NCI-H345 (cell line): ENCODE measurements at places on chromosomes 13 and 19.

GRCh38 chr19:32652894-32653598, 21.9 kb downstream of the ANKRD27 start:
- peak; percentile 29 for DNase-seq

GRCh38 chr13:38914070-38914469, 76.6 kb downstream of the STOML3 start:
- no peak for DNase-seq

DNA sequence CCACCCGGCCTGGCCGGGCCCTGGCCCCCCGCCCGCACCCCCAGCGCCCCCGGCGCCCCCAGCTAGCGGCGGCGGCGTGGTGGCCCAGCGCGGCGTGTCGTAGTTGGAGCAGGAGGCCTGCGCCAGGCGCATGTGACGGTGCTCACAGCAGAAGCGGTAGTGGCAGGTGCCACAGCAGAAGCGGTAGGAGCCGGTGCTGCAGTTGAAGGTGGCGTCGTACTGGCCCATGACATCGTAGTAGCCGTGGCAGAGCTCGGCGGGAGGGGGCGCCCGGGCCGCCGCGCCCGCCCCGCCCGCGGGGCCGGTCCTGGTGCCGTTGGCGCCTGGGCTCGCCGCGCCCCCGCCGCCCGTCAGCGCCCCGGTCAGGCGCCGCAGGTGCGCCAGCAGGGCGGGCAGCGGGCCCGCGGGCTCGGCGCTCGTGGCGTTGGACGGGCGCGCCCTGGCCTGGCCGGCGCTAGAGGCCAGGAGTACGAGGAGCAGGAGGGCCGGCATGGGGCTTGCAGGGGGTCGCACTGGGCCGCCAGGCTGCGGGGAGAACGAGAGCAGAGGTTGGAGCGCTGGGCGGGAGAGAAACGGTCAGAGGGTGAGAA, 633 bp downstream of the SHISA7 start:
- no peak for DNase-seq

DNA sequence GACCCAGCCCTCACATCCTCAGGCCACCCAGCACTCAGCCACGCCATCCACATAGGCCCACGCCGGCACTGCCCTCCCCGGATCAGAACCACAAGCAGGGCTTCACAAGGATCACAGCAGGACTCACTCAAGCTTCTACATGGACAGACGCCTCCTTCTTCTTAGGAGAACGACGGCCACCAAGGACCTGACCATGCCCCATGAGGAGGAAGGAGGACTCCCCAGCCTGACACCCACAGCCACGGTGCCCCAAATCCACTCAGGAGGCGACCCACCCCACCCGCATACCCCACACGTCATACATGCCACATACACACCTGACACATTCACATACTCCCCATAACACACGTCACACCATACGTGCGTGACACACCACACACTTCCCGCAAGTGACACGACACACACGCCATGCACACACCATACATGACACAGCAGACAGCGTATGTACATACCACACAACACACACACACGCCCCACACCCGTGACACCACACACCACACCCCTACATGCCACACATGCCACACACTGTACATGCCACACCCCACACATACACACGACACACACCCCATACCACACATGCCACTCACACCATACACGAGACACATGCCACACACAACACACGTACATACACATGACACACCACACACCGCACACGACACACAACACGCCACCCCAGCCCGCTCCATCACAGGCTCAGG, 50.4 kb downstream of the MLLT1 start:
- DNase-seq = no peak

DNA sequence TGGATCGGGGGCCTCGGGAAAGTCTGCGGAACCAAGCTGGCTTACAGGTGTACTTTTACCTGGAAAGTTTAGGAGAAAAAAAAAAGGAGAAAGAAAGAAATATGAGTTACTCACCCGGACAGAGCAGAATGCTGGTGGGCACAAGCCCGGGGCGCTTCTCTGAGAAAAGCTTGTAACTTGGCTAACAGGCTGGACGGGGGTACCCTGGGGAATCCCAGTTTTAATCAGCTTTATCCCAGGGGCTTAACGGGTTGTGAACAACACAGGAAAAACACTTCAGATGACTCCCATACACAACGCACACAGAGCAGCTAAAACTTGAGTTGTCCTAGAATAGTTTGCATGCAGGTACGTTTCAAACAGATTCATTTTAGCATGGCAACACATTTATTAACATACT, 37.3 kb downstream of the KLF2 start:
- DNase-seq = no peak

- peak; percentile 91 for DNase-seq
These were observed 33.3 kb upstream of the MICU2 start for GRCh38 chr13:21637296-21637695.

DNA sequence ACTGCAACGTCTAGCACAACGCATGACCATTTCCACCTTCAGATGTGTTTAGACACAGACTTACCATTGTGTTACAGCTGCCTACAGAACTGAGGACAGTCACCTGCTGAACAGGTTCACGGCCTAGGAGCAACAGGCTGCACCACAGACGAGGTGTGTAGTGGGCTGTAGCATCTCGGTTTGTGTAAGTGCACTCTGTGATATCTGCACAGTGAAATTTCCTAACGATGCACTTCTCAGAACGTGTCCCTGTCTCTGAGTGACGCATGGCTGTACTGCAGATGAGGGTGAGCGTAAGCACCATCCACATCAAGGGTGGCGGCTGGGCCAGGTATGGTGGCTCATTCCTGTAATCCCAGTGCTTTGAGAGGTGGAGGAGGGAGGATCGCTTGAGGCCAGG, 15.2 kb downstream of the DCUN1D2 start:
- DNase-seq = no peak

DNA sequence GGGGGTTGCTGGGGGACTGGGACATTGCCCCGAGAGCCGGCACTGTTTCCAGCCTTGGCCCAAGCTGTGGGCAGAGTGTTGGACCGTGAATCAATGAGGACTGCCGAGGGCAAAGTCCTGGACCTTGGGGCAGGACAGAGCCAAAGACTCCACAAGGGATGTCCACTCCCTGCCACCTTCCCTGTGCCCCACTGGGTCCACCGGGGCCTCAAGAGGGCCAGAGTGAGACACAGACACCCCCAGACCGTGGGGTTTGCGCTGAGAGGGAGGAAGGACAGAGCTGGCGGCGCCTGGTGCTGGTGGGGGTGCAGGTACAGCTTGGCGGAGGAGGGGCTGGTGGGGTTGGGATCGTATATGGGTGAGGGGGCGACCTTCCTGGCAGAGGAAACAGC, 11.8 kb downstream of the MAST3 start:
- no peak for DNase-seq

GRCh38 chr13:103516015-103516795, 450.0 kb upstream of the SLC10A2 start:
- no peak for DNase-seq

- DNase-seq = no peak
These were observed 37.5 kb upstream of the VSTM2B start for GRCh38 chr19:29488316-29488715.

DNA sequence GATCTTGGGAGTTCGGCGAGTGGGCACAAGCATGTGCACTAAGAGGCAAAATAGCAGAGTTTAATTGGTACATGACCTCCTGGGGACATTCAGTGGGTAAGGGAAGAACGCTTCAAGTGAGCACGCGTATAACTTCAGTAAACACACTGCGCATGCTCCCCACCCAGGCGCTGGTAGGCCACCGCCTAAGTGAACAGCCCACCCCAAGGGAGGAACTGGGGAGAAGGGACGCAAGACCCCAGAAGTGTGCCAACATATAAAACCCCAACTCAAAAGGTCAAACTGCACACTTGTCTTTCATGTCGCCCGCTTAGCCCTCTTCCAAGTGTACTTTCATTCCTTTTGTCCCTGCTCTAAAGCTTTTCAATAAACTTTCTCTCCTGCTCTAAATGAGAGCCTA, 10.5 kb upstream of the NTN5 start:
- DNase-seq = no peak

DNA sequence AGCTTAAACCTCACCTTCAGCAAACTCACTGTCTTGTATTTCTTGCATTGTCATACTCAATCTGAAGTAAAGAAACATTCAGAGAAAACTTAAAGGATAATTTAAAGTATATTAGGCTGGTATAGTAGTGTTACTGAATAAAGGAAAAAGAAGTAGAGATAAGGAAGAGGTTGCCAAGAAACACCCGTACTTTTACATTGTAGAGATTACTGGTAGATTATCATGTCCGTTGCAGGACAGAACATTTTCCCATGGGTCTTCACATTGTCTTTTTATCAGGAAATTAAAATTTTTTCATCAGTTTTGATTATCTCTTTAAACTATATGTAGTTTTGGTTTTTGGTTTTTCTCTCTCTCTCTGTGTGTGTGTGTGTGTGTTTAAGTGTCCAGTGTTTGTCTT, 19.9 kb upstream of the GPR183 start:
- DNase-seq = no peak

DNA sequence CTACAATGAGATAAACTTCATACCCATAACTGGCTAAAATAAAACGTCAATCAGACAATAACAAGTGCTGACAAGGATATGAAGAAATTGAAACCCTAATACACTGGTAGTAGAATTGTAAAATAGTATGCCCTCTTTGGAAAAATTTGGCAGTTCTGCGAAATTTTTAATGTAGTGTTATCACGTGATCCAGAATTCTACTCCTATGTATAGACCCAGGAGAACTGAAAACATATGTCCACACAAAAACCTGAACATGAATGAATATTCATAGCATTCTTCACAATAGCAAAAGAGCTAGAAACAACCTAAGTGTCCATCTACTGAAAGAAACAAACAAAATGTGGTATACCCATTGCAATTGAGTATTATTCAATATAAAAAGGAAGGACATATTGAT, 14.2 kb upstream of the MYO16 start:
- DNase-seq = no peak

- DNase-seq = peak; percentile 74
These were observed 511 bp downstream of the GARRE1 start for GRCh38 chr19:34254698-34255432.

DNA sequence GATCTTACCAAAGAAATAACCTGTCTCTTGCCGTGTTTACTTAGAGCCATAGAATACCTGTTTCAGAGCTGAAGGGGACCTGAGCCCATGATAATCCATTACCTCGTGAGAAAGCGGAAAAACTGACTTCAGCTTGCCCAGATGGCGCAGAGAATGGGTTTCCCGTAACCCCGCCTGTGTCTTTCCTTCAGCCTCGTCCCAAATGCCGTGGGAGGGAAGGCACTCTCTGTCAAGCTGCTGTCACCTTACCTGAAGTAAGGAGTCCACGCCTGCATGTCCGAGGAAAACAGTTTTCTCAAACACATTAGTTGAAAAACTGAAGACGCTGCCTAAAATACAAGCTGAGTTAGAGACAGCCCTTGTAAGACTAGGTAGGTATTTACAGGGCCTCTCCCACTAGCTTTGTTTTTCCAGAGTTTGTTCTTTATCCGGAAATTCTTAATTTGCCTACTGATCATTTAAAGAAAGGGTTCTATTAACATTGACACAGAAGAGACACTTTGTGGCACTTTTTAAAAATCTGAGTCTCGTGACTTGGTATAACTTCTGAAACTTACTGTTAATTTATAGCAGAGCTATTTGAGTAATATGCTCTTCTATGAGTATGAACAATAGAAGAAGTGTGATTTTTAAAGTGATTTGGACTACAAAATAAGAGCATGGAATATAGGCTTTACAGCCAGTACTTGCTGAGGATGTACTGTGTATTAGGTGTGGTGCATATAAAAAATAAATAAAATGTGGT, 1.3 kb upstream of the INTS6 start:
- DNase-seq = no peak

DNA sequence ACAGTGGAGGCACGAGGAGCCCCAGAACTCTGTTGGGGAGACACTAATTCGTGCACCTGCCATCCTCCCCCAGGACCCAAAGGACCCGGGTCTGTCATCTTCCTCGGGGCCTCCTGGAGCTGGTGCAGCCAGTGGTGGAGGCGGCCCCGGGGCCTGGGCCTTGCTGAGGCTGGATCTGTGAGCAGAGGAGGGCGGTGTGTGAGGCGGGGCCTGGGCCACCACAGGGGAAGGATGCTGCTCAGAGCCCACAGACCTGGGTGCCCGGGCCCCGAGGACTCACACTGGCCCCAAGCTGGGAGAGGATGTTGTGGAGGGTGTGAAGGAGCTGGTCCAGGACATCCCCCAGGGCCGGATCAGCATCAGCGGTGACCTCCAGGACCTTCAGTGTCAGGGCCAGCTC, 8.3 kb downstream of the IFNL3 start:
- DNase-seq = no peak

DNA sequence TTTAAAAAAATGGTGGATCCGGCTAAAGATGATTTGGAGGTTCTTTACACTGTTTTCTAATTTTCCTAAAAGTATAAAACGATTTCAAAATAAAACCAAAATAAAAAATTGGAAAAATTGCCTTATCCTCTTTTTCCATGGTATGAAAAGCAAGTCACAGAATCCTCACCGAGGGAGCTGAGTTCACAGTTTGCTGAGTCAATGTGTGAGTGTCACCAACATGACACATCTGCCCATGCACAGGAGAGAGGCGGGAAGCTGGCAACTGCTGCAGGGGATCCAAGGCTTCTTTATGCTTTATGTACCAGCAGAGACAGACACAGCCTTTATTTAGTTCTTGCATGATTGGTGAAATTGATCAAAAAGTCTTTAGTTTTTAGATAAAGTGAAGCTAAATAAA, 157.8 kb downstream of the TNFSF13B start:
- DNase-seq = no peak

- no peak for DNase-seq
These were observed 14.6 kb downstream of the CCDC122 start for GRCh38 chr13:43864921-43865320.

DNA sequence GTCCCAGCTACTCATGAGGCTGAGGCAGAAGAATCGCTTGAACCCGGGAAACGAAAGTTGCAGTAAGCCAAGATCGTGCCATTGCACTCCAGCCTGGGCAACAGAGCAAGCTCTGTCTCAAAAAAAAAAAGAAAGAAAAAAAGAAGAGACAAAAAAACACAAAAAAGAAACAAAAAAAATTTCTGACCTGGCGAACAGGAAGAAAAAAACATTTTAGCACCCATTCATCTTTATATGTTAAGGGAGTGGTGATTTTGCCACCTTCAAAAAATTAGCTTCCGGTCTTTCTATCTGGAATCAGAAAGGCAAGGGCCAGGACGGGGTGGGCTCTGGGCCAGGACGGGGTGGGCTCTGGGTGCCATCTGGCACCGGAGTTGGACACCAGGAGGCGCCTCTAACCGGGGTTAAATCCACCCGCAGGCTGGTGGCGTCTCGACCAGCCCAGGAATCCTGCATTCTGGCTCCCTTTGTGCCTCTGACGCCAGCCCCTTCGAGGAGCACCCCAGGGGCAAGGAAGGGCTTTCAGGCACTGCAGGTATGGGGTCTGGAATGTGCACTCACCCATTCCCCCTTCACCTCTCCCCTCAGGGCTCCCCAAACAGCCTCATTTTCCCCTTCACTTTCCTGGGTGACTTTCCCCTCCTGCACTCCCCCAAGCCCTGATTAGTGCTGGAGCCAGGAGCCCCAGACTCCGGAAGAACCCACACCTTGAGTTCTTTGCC, 10.4 kb upstream of the ZSWIM4 start:
- peak; percentile 16 for DNase-seq

DNA sequence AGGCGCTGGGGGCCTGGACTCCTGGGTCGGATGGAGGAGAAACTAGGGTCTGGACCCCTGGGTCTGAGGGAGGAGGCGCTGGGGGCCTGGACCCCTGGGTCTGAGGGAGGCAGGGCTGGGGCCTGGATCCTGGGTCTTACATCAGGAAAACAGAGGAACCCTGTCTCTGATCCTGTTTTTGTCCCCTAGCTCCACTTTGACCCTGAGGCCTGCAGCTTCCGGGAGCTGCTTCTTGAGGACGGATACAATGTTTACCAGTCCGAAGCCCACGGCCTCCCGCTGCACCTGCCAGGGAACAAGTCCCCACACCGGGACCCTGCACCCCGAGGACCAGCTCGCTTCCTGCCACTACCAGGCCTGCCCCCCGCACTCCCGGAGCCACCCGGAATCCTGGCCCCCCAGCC, 2.4 kb downstream of the FGF21 start:
- no peak for DNase-seq
